Tibial nerve (tissue), 4 donors: ENCODE measurements at places on chromosomes 5 and 9.

DNA sequence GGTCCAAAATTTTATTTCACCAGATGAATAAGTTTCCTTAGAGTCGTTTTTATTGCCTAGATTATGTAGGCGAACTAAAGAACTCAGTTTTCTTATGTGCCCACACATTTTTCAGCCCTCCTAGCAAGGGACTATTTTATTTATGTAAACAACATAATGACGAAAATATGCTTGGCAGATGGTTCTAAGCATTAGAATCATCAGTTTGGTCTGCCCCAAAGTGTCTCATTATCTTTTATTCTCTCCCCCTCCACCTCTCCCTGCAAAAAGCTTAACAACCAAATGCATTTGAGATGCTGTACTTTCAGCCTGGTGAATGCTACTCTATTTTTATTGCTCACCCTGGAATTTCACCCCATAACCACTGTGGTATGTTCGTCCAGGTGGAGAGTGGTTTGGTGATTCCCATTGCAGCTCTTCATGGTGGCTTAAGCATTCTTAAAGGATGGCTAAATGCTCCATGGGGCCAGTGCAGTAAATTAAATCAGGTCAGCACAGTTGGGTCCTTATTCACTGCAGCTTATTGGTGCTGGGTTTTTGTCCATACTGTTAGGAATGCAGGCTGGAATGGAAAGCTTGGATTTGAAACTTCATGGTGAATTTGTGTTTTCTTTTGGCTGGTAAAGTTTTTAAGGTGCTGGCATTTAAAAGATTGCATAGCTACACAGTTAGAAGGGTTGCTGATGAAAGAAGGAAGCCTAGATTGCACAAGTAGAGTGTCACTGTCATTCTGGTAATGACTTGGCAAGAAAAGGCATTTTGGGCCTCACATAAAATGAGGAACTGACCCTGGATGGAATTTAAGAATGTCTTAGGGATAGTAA, 39.2 kb downstream of the TLE4 start:
- peak; percentile 12 for DNase-seq
- H3K4me1 ChIP-seq: peaks cover 4% of the 10 kb centered on the region
- H3K27me3 ChIP-seq: no peaks in the 10 kb centered on the region
- no peak overlapping the region for H3K27ac ChIP-seq
- no peaks in the 10 kb centered on the region for H3K36me3 ChIP-seq

GRCh38 chr9:112097712-112098688, 77.1 kb downstream of the SUSD1 start:
- DNase-seq: no peak
- no peaks in the 10 kb centered on the region for H3K36me3 ChIP-seq
- no peak overlapping the region for H3K4me3 ChIP-seq
- no peak overlapping the region for H3K27ac ChIP-seq
- no peaks in the 10 kb centered on the region for H3K4me1 ChIP-seq

GRCh38 chr9:15867988-15868387, 315.1 kb downstream of the CCDC171 start:
- H3K4me1 ChIP-seq: no peaks in the 10 kb centered on the region
- no peaks in the 10 kb centered on the region for H3K27me3 ChIP-seq
- no peaks in the 10 kb centered on the region for H3K36me3 ChIP-seq
- H3K4me3 ChIP-seq: no peak overlapping the region

DNA sequence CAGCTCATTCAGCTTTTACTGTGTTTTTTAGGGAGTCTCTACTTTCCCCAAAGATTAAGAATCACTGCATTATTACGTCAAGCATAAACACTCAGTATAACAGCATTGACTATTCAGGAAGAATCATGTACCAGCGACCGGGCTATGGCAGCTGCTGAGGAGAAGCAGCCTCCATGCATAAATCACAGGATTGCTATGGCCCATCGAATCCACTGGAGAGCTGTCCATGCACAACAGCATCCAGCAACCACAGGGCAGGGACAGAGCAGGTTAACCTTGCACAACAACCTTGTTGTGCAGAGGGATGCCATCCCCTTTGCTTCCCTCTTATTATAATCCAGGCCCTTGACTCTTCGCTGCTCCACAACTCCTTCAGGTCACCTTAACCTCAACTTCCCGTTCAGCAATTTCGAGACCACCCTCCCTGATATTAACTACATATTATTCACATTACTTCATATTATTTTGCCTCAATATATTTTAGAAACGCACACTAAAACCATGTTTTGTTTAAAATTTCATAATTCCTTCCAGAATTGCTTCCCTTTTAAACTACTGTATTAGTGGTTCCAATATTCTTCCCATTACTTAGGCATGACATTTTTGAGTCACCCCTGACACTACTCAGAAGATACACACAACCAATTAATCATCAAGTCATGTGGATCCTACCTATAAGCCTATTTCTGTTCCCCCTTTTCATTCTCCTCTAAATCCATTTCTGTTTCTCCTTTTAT, 991 bp downstream of the IARS1 start:
- no peak for DNase-seq
- H3K27me3 ChIP-seq: no peaks in the 10 kb centered on the region
- no peak overlapping the region for H3K27ac ChIP-seq
- H3K4me3 ChIP-seq: peak overlapping the region; percentile 65
- peaks cover 19% of the 10 kb centered on the region for H3K4me1 ChIP-seq

- no peaks in the 10 kb centered on the region for H3K27me3 ChIP-seq
- H3K27ac ChIP-seq: no peak overlapping the region
- no peaks in the 10 kb centered on the region for H3K36me3 ChIP-seq
These were observed 227.2 kb downstream of the MRPS30 start for GRCh38 chr5:45035991-45036390.

- peak overlapping the region; percentile 87 for H3K27ac ChIP-seq
- H3K4me3 ChIP-seq: peak overlapping the region; percentile 73
- H3K27me3 ChIP-seq: no peaks in the 10 kb centered on the region
- peaks cover 40% of the 10 kb centered on the region for H3K4me1 ChIP-seq
These were observed 1.6 kb downstream of the ANXA6 start for GRCh38 chr5:151155775-151156506.

GRCh38 chr5:87382224-87382623, 30.5 kb downstream of the CCNH start:
- no peak for DNase-seq
- no peak overlapping the region for H3K27ac ChIP-seq
- H3K4me3 ChIP-seq: no peak overlapping the region
- no peaks in the 10 kb centered on the region for H3K4me1 ChIP-seq

GRCh38 chr9:5529683-5530221, 19.4 kb downstream of the PDCD1LG2 start:
- no peak overlapping the region for H3K4me3 ChIP-seq
- no peak overlapping the region for H3K27ac ChIP-seq
- H3K4me1 ChIP-seq: no peaks in the 10 kb centered on the region
- no peaks in the 10 kb centered on the region for H3K27me3 ChIP-seq
- DNase-seq: no peak

- DNase-seq: no peak
- H3K27me3 ChIP-seq: no peaks in the 10 kb centered on the region
- no peak overlapping the region for H3K4me3 ChIP-seq
- H3K36me3 ChIP-seq: no peaks in the 10 kb centered on the region
- H3K4me1 ChIP-seq: no peaks in the 10 kb centered on the region
- H3K27ac ChIP-seq: no peak overlapping the region
These were observed 159.9 kb downstream of the NTRK2 start for GRCh38 chr9:84829471-84829870.

- H3K36me3 ChIP-seq: no peaks in the 10 kb centered on the region
- H3K4me1 ChIP-seq: no peaks in the 10 kb centered on the region
- no peaks in the 10 kb centered on the region for H3K27me3 ChIP-seq
These were observed 13.6 kb downstream of the ZBTB43 start for GRCh38 chr9:126818482-126818881.

GRCh38 chr5:59066367-59067163, 483.7 kb downstream of the RAB3C start:
- H3K4me1 ChIP-seq: peaks cover 21% of the 10 kb centered on the region
- no peaks in the 10 kb centered on the region for H3K27me3 ChIP-seq
- no peak for DNase-seq
- no peaks in the 10 kb centered on the region for H3K36me3 ChIP-seq
- H3K4me3 ChIP-seq: no peak overlapping the region
- no peak overlapping the region for H3K27ac ChIP-seq

DNA sequence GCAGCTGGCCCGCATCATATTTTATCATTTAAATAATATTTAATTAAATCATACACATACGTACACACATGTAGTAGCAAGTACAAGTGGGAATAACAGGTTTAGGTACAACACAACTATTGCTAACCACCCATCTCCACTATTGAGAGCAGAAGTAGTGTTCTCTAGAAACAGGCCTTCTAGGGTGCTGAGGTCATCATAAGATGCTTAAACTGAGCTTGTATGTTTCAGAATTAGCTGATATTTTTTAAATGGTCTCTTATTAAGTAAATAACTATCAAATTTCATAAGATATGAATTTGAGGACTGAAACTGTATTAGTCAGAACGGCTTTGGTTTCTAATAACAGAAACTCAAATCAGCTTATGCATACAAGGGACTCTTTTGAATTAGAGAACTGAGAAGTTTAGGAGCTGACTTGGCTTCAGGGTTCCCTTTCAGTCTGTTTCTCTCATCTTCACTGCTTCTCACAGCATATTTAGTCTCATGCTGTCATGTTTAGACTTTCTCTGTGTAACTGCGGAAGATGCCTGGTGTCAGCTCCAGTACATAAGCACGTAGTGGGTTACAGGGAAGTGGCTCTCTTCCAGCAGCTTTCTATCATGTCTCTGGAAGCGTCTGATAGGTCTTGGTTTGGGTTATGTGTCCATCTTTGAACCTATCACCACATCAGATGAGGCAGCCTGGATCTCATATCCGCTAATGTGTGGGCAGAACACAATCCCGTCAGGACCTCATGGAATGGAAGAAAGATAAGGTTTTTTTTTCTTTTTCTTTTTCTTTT, 25.0 kb upstream of the OCLN start:
- no peaks in the 10 kb centered on the region for H3K4me1 ChIP-seq
- no peak overlapping the region for H3K27ac ChIP-seq
- DNase-seq: no peak
- no peaks in the 10 kb centered on the region for H3K36me3 ChIP-seq
- no peak overlapping the region for H3K4me3 ChIP-seq
- no peaks in the 10 kb centered on the region for H3K27me3 ChIP-seq

- no peak overlapping the region for H3K4me3 ChIP-seq
- no peak for DNase-seq
- no peaks in the 10 kb centered on the region for H3K27me3 ChIP-seq
- H3K27ac ChIP-seq: no peak overlapping the region
- H3K36me3 ChIP-seq: no peaks in the 10 kb centered on the region
These were observed 431.6 kb downstream of the PRR16 start for GRCh38 chr5:120895660-120896059.

GRCh38 chr5:173231996-173232498, 3.0 kb downstream of the NKX2-5 start:
- DNase-seq: no peak
- no peak overlapping the region for H3K4me3 ChIP-seq
- no peaks in the 10 kb centered on the region for H3K36me3 ChIP-seq
- H3K4me1 ChIP-seq: peaks cover 28% of the 10 kb centered on the region
